ENCODE measurements at places on chromosomes 1 and 21.
A peak's percentile ranks its signal among the peaks of the same experiment; 100 is the strongest.

- no peak for DNase-seq
Measured at GRCh38 chr1:88088481-88088880, 595.6 kb upstream of the PKN2 start.

DNA sequence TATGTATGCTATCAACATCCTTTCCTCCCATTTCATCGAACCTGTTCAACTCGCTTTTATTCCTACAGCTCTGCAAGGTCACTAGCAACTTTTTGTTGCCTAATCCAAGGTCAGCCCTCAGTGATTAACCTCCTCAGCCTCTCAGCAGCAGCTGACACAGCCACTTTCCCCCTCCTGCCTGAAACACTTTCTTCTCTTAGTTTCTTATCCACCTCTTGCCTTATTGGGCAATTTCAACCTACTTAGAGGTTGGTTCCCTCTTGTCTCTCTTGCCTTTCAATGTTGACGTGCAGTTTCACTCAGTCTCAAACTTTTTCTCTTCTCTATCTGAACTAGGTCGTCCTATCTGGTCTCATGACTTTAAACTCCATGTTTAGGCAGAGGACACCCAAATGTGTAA, 156.3 kb downstream of the C1orf94 start:
- DNase-seq: no peak

DNA sequence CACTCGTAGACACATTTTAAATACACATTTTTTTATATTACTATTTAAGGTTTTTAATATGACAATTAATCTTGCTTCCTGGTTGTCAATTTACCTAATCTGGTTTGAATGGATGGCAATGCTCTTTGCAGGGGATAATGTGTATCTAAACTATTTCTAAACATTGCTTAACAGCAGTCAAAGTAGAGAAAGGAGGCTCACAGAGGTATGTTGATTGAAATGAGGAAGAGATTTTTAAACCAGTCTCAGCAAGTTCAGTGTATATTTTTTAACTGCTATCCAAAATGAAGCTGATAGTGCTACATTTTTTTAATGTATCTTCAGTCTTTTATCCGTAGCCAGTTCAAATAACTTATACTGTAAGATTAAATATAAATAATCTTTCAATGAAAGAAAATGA, 17.4 kb downstream of the FMO1 start:
- DNase-seq: no peak

- DNase-seq: no peak
Measured at GRCh38 chr1:186873687-186874086, 44.9 kb downstream of the PLA2G4A start.

- no peak for DNase-seq
Measured at GRCh38 chr1:165907256-165907857, 79.9 kb downstream of the UCK2 start.

GRCh38 chr1:59565611-59566410, 248.9 kb upstream of the HOOK1 start:
- DNase-seq: peak; percentile 79

DNA sequence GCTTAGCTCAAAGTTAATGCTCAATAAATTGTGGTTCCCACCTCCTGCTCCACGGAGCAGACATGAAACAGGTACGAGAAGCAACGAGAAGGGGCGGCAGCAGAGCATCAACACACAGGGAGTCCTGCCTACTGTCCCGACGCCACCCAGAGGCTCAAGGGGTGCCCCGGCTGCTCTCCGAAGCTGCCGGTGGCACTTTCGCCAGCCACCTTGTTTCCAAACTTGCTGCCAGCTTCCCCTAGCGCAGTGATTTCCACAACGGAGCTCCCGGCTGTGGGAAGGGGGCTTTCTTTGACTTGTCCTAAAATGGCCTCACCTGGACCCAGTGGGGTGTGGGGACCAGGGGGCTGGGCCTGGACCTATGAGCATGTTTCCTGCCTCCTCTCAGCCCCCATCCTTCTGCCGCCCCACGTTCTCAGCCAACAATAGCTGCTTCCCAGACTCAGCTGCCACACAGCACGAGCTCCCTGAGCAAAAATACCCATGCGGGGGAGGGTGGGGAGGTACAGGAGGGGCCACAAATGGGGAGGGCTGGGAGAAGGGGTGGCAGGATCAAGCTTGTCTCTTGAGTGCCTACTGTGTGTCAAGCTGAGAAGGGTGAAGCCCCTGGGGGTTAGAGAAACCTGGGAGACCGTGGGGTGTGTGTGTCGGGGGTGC, 35.6 kb upstream of the ECE1 start:
- DNase-seq: no peak

DNA sequence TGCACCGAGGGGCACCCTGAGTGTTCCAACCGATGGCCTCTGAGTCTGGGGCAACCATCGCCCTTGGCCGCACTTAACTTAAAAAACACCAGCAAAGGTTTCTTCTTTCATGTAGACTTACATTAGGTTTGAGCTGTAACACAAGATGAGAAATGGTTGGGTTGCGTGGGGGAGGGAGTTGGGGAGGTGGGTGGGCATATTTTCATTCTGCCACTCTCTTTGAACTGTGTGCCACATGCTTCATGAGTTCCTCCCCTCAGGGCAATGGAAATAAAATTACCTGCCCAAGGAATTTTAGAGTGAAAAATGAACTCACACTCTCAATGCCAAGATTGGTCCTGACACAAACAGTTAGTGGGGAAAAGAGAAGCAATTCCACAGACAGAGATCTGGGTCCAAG, 430.1 kb upstream of the USP24 start:
- no peak for DNase-seq

DNA sequence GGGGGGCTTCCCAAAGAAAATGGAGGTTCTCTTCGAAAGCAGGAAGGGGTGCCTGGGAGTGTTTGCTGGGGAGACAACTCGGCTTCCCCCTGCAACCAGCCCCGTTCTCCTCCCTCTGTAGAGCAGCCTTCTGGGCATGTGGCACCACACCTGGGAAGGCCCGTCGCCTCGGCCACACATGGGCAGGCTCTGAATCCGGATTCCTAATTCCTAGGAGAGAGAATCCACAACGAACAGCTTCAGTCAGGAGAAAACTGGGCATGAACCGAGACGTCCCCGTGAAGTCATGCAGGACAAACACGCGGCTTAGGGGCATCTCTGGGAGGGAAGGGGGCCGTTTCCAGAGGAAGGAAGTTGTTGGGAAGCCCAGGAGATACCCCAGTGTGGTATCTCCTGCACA, 224.5 kb downstream of the KAZN start:
- no peak for DNase-seq

GRCh38 chr1:214101828-214102227, 114.1 kb downstream of the PROX1 start:
- DNase-seq: no peak

GRCh38 chr1:206797534-206798383, 25.5 kb upstream of the IL10 start:
- no peak for DNase-seq

- DNase-seq: no peak
Measured at GRCh38 chr1:38507563-38507962, 352.0 kb downstream of the RRAGC start.

- DNase-seq: no peak
Measured at GRCh38 chr1:5978452-5978851, 13.8 kb downstream of the NPHP4 start.

- no peak for DNase-seq
Measured at GRCh38 chr1:36284061-36284460, 22.1 kb upstream of the SH3D21 start.

- DNase-seq: no peak
Measured at GRCh38 chr1:208462761-208463160, 218.6 kb upstream of the PLXNA2 start.

GRCh38 chr1:106072909-106073600, 983.4 kb upstream of the PRMT6 start:
- no peak for DNase-seq

GRCh38 chr1:212225871-212226302, 59.3 kb upstream of the PPP2R5A start:
- DNase-seq: no peak

DNA sequence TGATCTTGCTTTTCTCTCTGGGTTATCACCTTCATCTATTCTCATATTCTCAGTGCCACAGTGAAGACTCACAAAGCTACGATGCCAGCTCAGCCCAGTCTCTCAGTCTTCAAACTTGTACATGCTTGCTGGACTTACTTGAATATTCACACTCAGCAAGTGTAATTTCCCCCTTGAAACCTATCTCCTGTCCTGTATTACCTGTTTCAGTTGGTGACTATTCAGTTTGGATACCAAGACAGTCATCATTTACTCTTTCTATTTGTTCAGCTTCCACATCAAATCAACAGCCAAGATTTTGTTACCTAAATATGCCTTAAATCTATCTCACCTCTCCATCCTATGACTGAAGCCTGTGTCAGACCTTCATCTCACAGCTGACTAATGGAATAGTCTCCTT, 209.7 kb downstream of the LRRC7 start:
- no peak for DNase-seq

DNA sequence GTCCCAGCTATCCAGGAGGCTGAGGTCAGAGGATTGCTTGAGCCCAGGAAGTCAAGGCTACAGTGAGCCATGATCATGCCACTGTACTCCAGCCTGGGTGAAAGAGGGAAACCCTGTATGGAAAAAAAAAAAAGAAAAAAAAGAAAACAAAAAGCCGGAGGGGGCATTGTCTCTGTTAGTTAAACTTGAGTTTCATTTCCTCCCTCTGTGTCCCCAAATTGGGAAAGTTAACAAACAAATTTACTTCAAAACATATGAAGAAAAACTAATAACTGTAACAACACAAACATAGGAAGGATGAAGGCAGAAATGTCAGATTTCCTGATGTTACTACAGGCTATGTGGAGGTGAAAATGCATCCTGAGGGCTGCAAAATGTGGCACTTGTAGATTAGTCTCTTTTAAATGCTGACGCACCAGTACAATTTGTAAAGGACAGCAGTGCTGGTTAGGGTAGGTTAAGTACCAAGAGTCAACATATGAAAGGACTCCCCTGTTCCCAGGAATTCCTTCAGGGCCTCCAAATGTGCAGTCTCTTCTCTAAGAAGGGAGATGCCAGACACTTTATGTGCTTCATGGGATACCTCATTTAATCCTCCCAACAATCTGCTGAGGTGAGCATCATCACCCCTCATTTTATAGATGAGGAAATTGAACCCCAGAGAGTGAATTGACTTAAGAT, 52.9 kb downstream of the DEGS1 start:
- no peak for DNase-seq

DNA sequence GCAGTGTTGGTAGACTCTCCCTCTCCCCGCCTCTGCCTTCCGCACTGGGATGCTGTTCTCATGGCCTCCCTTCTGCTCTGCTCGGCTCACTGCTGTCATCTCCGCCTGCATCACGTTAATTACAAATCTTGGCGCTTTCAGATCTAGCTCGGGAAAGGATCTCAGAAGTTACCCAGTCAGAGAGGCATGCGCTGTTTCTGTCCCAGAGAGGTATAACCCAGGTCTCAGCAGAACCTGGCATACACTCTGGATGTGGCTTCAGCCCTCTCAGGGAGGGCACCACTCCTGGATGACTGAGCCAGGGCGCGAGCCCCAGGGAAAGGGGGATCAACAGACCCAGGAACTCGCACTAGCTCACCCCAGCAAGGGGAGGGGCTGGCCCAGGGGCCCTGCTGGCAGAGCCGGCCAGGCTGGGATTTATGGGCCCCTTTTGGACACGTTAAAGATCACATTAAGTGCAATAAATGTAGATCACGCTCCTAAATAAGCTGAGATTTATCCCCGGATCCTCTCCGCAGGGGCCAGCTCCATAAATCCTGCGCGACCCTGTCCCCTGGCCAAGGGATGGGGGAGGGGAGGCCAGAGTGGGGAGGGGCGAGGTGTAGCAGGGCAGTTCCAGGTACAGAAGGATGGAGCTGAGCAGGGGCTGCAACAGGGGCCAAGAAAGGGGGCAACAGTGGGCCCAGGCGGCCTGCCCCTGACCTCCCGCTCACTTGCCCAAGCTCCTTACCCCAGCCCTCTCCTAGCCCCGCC, 101.3 kb upstream of the ZBTB40 start:
- no peak for DNase-seq

DNA sequence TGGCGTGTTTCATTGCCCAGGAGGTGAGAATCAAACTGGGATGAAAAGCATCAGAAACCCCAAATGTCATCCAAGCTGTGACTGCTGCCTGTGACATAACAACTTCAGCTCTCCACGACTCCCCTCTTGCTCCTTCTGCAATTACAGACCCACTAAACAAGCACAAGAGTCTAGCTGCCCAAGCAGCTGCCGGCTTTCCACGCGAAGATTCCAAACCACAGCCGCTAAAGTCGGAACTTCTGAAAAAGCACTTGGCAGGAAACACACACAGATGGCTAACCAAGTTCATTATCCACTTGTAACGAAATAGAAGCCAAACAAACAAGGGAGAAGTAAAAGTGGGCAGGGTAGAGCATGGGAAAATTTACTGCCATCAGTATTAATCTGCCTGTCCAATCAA, 198.1 kb downstream of the SLC35F3 start:
- DNase-seq: no peak

DNA sequence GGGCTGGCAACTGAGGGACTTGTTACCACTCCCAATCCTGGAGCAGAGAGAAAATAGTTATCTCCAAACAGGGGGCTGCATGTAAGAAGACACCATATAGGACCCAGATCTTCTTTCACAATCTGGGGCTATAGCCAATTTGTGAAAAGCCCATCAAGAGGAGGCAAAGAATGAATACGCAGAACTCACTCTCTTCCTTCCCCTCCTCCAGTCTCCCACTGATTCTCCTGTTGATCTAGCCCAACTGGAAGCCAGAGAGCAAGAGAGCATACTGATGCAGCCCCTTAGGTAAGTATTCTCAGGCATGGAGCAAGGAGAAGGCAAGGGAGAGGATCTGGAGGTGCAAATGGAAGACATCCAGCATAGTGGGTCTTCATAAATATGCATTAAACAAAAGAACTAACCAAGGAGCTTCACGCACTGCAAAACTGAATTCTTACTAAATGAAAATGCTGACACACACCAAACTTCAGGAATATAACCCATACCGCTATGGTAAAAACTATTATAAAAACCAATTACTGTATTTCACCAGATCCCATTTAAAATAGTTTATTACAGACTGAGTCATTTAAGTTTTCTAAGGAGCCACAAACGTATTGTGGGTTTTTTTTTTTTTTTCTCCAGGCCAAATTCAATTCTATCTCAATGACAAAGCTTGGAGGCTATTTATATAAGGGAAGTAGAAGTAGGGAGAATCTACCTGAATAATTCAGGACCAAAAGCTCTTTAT, 15.5 kb upstream of the HMGB4 start:
- DNase-seq: no peak

GRCh38 chr1:78627321-78627720, 7.1 kb downstream of the IFI44L start:
- DNase-seq: no peak

GRCh38 chr1:166671627-166672026, 167.6 kb upstream of the POGK start:
- DNase-seq: no peak

GRCh38 chr1:169363046-169363730, 4.4 kb downstream of the NME7 start:
- peak; percentile 72 for DNase-seq

- DNase-seq: no peak
Measured at GRCh38 chr21:35178827-35179226, 129.7 kb upstream of the RUNX1 start.

- DNase-seq: no peak
Measured at GRCh38 chr1:108106775-108107174, 93.4 kb downstream of the SLC25A24 start.

DNA sequence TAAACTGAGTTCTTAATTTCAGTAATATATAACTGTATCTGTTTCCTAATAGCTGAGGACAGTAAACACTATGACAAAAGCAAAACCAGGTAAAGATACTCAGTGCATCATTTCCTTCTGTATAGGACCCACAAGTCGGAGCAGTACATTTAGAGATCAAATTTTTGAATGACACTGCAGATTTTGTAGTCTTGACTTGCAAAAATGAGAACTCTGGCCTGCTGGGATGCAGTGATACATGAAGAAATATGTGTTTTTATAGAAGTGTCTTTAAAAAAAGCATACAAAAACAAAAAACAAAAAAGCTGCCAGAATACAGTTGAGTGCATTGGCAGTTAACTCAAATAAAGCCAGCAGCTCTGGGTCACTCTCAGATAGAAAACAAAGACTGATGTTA, 19.0 kb downstream of the GART start:
- no peak for DNase-seq
